Midbrain (tissue), 1 donor: ENCODE measurements at places on chromosomes 3 and 15.

- no peak for DNase-seq
Observed at GRCh38 chr3:25775936-25776335, 7.3 kb downstream of the NGLY1 start.

DNA sequence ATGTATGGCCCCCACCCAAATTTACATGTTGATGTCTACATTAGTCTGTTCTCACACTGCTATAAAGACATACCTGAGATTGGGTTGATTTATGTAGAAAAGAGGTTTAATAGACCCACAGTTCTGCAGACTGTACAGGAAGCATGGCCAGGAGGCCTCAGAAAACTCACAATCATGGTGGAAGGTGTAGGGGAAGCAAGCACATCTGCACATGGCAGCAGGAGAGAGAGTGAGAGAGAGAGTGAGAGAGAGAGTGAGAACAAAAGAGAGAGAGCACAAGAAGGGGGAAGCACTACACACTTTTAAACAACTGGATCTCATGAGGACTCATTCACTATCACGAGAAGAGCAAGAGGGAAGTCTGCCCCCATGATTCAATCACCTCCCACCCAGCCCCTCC lies 130.5 kb downstream of the XXYLT1 start:
- DNase-seq, result no peak

DNA sequence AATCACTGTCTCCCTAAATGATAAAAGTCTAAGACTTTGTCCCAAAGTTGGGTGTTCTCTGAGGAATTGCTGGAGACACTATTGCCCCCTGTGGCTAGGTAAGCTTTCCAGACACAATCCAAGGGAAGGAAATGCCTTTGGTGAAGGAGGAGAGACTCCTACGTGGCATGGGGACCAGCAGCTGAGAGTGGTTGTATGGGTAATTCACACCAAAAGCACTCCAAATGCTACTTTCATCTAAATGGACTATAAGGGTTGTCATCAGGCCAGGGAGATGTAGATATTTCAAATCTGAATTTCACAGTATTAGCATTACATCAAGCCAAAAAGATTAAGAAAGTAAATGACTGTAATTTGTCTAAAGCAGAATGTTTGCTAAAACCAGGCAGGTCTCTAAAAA lies 400.8 kb upstream of the THBS1 start:
- no peak for DNase-seq

DNA sequence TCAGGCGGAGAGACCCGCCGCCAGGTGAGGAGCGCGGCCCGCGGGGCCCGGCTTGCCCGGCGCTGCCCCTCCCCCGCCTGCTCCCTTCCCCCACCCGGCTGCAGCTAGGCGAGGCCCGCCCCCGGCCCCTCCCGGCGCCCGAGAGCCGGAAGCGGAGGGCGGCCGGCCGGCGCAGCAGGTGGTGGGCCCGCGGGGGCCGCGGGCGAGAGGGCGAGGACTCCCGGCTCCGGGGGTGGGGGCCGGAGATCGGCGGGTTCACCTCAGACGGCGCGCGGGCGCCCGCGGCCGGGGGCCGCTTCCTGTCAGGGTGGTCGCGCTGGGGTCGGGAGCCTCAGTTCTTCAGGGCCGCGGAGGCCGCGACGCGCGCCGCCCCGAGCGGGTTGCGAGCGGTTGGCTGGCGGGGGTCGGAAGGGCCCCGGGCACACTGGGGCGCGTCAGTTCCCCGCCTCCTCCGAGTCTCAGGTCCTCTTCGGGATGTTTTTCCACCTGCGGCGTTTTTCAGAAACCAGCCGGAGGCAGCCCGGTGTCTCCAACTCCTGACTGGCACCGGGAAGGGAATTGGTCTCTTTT lies 395 bp downstream of the ZFAND6 start:
- peak; percentile 90 for DNase-seq

DNA sequence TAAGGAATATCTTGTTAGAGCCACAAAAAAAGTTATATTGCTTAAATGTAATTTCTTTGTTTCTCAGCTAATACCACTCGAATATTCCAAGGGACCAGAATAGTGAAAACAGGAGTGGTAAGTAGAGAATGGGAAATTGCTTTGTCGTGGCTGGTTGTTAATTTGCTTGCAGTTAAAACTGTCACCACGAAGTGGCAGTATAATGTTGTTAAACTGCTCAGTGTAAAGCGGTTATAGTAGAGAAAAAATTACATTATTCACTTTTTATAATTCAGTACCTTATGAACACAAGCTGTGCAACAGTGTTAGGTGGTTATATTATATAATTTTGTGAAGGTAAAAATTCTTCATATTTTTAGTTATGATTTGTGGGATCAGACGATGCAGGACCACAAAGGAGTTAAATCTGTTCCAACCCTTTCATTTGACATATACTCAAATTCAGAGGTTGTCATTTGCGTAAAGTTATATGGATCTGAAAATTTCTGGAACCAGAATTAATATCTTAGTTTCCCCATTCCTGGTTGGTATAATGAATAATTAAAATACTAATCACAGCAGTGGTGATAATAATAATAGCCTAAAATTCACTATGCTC lies 171.8 kb downstream of the FEZF2 start:
- peak; percentile 56 for DNase-seq

DNA sequence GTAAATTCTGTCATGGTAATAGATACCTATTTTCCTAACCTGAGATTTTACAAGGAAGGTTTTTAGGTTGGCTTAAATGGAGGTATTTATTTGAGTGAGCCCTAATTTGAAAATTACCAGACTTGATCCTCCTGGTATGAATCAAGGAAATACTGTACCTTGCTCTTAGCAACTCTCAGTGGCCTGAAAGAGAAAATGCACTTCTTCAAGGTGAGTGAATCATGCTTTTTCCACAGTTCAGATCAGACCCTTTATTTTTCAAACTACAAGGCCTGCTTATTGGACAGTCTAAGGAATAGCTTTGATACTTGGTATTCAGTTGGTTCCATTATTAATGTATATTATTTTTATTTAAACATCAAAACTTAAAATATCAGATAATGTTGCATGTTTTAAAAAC lies 15.4 kb downstream of the FEM1B start:
- no peak for DNase-seq

GRCh38 chr15:65244638-65245037 lies 33.4 kb upstream of the CILP start:
- DNase-seq, result no peak

DNA sequence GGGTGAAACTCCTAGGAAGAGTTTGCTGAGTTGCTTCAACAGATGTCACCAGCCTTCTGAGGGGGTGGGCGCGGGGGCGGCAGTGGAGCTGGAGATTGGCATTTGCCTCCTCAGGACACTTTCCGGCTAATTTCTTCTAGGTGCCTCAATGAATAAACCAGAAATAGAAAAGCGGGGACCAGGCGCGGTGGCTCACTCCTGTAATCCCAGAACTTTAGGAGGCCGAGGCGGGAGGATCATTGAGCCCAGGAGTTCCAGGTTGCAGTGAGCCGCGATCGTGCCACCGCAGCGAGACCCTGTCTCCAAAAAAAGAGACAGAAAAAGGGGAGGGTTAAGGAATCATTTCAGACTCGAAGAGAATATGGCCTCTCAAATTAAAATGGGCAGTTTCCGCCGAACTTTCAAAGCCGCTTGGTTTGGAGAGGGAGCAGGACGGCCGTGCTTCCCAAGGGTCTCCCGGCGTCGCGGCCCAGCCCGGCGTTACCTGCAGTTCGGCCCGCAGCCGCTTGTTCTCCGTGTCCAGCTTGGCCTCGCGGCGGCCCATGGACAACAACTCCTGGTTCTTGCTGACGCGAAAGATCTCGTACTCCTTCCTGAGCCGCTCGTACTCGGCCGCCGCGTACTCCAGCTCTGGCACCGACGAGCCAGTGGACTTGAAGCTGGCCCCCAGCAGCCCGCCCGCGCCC lies 587 bp downstream of the NPHP3 start:
- DNase-seq, result peak; percentile 41

- no peak for DNase-seq
Observed at GRCh38 chr15:55893852-55894251, 99.6 kb downstream of the NEDD4 start.

- peak; percentile 49 for DNase-seq
Observed at GRCh38 chr3:11155341-11156025, 1.2 kb downstream of the HRH1 start.

GRCh38 chr15:29270976-29271375 lies 1.4 kb upstream of the NSMCE3 start:
- no peak for DNase-seq

- no peak for DNase-seq
Observed at GRCh38 chr3:195715583-195716266, 5.1 kb upstream of the MUC20 start.

- DNase-seq, result no peak
Observed at GRCh38 chr3:172904711-172905373, 154.3 kb downstream of the ECT2 start.

DNA sequence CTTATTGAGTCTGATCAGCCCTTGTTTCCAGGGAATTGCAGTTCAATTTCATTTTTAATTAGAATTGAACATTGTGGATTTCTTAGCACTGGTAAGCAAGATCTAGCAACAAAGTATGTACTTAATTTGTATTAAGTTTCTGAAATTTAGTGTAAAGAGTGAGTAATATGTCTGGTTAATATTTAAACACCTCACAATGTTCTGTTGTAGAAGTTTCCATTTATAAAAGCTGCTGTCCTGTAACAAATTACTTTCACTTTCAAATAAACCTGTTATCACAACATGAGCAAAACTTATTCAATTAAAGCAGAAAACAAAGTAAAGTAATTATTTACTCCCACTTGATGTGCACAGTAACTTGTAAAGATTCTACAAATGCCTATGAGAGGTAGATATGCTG lies 448.5 kb downstream of the NAALADL2 start:
- no peak for DNase-seq

- DNase-seq, result peak; percentile 71
Observed at GRCh38 chr3:61561374-61562041, at the start of gene PTPRG. Gene PTPRG (plus strand): TSS chr3:61561571. CDS start chr3:61562288, 717 bp downstream.

- DNase-seq, result no peak
Observed at GRCh38 chr15:28881600-28881999, 4.2 kb upstream of the APBA2 start.

- no peak for DNase-seq
Observed at GRCh38 chr15:101078669-101079323, 159.6 kb downstream of the LRRK1 start.

- peak; percentile 73 for DNase-seq
Observed at GRCh38 chr15:28125673-28126651, 26.8 kb upstream of the OCA2 start.

DNA sequence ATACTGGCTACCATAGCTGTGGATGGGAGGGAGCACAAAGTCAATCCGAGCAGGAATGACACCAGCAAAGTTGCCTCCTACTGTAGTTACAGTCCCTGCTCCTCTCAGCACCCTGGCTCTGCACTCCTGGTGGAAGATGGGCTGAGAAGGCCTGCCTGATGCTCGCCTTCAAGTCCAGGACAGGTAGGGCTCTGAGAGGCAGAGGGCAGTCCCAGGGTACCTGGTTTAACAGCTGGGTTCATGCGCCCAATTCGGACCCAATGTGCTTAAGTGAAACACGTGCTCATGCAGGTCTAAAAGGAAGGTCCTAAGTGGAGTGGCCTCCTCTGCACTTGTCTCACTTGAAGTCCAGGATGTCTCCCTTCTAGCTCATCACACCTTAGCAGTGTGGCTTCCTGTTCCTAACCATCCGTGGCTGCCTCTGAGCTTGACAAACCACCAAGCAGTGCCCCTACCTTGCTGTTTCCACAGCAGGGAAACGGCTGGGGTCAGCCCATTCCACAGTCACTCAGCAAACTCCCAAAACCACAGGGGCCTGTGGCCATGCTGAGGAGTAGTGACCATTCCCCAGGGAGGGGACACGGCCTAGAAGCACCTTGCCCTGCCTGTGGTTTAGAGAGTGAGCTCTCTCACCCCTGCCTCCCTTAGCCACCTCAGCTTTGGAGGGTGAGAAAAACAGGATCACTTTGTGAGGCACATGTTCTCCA lies 3.9 kb upstream of the MUSTN1 start:
- no peak for DNase-seq

DNA sequence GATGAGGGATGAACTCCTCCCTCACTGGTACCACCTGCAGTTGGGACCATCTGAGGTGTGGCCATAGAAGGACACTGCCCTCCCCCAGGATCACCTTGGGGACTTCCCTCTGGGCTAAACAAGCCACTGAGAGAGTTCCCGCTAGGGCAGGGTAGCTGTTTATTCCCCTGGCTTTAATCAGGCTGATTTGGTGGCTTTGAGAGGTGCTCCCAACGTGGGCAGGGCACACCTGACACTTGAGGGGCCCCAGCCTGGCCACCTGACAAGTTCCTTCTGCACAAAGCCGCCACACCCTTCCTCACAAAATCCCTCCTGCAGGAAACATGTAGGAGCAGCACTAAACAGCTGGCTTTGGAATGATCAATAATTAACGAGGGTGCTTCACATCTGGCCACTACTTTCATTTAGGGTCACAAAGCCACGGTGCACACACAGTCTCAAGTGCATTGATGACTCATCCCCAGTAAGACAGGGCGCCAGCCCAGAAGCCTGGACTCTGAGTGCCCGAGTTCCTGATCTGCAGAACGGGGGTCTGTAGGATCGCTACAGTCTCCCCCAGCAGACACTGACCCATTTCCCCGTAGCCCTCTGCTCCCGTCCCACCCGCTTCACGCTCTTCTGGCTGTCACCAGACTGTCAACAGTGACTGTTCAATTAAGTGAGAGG lies 75.1 kb downstream of the ATP10A start:
- DNase-seq, result no peak
